ENCODE measurements at places on chromosomes 1 and 21.

DNA sequence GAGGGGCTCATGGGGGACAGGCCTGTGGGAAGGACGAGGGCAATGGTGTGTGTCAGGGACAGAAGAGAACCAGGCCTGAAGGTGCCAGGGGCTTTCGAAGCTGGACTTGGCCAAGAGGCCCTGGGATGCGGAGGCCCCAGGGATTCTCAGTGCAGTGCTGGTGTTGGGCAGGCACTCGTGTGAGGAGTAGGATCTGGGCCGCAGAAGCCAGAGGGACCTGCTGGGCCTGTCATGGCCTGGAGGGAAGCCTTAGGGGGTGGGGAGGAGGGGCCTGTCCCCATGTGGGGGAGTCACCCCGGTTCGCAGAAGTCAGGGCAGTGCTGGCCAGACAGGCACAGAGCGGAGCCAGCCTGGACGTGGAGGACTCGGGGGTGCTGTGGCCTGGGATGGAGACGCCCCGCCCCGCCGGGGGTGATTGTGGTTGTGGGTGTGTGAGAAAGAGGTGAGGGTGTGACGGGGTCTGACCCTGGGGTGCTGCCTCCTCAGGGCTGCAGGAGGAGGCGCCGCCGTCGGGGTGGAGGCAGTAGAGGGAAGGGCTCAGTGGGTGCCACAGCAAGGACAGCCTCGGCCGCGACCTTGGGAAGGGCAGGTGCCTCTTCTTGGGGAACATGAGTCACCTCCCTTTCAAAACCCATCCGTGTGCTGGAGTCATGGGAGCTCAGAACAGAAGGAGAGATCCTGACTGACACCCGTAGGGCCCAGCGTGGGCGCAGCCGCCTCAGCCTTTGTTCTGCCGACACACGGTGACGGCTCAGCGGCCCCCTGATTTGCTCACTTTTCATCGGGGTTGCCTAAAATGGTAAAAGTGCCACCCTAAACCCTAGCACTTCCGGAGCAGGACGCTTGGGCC, 33.9 kb downstream of the FAAP20 start:
- no peak for DNase-seq

- DNase-seq, result no peak
These were observed 128.5 kb upstream of the GALNT2 start for GRCh38 chr1:229938551-229938950.

GRCh38 chr1:38138498-38139233, 92.1 kb upstream of the POU3F1 start:
- no peak for DNase-seq

DNA sequence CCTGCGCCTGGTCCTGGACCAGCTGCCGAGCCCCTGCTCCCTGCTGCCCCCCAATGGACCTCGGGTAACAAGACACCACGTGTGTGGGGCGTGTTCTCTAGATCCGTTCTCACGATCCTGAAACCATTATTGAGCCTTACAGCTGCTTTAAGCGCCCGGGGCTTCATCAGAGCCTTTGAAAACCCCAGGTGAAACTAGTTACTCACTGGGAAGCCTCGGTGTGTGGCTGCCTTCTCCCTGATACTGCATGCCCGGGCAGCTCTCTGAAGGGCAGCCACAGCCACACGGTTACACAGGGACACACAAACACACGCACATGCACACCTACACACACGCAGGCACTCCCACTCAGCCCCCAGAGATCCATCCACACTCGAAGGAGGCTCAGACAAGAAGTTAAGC, 5.3 kb downstream of the HES2 start:
- DNase-seq, result no peak

- DNase-seq, result no peak
These were observed 136.2 kb downstream of the BRINP2 start for GRCh38 chr1:177306981-177307380.

- no peak for DNase-seq
These were observed 13.2 kb upstream of the CREG1 start for GRCh38 chr1:167566766-167567165.

DNA sequence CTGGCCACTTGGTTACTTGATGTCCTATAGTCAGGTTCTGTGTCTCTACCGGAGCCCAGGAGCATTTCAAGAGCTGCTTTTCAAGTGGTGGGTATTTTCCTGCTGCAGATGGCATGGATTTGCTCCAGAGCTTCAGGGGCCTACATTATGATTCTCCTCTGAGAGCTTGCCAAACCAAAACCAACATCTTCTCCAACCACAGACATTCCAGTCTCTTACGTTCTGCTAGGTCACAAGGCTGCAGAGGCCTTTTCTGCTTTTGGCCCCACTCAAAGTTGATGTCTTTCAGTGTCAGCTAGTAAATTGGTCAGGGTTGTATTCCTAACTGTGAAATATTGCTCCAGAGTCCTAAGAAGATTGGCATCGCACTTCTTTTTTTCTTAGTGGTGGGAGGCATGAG, 14.7 kb upstream of the AQP10 start:
- no peak for DNase-seq

DNA sequence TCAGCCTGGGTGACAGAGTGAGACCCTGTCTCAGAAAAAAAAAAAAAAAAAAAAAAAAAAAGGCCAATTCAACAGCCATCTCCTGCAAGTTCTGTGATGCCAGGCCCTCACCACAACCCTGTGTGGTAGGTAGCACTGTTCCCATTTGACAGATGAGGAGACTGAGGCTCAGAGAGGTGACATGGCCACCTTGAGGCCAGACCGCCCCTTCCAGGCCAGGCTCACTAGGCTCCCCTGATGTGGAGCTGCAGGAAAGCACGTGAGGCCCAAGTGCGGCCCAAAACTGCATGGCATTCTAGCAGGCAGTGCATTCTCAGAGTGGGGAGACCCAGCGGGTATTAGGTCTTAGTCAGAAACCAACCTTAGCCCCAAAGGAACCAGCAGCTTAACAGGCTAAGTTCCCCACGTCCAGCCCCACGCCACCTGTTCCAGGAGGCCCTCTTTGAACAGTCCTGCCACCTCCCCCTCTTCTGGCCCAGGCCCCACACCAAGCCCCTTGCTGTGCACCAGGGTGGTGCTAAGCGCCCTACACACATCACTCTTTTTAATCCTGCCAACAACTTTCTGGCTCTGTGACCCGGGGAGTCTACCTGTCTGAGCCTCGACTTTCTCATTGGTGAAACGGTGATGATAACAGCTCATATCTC, 11.7 kb upstream of the ECE1 start:
- no peak for DNase-seq

DNA sequence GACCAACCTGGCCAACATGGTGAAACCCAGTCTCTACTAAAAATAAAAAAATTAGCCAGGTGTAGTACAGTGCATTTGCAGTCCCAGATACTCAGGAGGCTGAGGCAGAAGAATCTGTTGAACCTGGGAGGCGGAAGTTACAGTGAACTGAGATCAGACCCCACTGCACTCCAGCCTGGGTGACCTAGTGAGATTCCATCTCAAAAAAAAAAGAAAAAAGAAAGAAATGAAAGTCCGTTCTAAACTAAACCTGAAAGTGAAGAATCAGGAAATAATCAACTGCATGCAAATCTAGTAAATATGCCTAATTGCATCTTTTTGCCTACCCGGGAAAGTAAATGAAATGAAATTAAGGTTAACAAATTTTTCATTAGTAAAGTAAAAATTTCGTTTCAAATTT, 99.6 kb downstream of the ZZZ3 start:
- no peak for DNase-seq

GRCh38 chr1:89279011-89279466, 6.4 kb upstream of the GBP5 start:
- DNase-seq, result no peak

GRCh38 chr21:44764319-44765230, 37.0 kb downstream of the UBE2G2 start:
- DNase-seq, result no peak

DNA sequence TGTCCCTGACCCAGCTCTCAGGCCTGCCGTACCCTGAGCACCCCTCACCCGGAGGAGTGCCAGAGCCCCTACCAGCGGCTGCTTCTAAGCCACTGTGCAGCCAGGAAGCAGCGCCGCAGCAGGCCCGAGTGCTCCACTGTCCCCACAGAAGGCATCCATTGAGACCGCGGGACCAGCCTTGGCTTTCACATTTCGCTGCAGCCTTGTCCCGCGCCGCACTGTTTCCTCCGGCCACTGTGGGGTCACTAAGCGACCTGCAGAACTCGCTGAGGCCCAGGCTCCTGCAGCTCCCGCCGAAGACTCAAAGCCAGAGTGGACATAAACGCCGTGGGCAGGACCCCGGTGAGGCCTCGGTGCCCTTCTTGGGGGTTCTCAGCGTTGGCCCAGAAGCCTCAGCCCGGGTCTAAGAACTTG, 3.0 kb downstream of the ALX3 start:
- DNase-seq, result no peak

DNA sequence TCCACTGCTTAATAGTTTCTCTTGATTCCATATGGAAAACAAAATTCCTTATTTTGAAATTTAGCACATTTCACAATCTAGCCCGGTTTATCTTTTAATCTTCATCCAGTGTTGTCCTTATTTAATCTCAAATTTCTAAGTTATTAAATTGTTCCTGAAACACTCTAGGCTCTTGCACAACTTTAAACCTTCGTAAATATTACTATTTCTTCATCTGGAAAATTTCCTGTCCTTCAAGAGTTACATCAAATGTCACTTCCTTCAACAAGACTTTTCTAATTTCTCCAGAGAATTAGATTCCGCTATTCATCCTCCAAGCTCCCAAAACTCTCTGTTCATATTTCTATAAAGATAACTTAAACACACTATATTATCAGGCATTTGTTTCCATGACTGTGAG, 6.5 kb downstream of the FMO5 start:
- DNase-seq, result no peak

DNA sequence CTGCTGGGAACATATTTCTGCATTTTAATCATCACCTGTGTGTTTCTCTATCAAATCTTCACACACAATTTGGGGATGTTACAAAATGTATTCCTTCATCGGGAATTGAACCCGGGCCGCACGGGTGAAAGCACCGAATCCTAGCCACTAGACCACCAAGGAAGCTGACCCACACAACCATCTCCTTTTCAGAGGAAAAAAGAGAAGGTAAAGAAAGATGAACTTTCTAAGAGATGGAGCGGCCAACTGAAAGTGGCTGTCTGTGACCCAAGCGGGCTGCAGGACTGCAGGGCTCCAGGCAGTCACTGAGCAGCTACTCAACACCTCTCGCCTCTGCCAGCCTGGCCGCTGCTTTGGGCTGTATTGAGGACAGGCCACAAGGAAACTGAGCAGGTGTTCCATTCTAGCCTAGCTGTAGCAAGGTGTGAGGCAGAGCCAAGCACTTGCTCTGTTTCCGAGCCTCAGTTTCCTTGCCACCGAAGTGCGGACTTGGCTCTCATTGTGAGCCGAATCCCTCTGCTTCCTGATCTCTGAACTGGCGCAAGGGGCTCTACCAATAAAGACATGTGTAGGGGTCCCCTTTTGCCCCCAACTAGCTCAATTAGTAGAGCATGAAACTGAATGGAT, 156.9 kb upstream of the NBPF11 start:
- DNase-seq, result no peak

GRCh38 chr1:21638531-21639341, 30.4 kb downstream of the RAP1GAP start:
- no peak for DNase-seq

DNA sequence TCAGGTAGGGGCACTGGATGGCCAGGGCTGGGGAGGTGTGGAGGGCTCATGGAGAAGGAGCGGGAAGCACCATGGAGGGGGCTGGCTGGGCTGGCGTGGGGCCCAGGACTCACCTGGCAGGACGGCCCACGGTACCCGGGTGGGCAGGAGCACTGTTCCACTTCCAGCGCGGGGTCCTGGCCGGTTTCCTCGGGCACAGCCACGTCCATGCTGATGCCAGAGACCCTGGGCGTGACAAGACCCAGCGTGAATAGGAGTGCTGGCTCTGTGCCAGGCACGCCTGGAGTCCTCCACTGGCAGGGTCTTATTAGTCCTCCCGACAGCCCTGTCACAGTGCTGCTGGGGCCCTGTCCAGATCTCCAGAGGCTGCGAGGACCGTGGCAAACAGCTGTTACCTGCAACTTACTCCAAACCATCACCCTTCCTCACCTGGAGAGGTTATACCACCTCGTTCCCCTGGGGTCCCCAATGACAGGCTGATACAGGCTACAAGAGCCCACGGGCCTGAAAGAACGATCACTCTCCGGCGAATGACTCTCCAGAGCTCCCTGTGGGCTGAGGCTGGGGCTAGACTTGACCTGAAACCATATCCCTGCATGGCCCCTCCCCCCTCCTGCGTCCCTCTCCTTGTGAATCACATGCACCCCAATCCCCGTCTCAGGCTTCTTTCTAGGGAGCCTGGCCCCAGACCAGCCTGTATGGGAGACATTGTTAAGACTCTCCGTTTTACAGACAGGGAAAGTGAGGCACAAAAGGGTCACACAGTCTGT, 62.1 kb downstream of the HSPG2 start:
- DNase-seq, result no peak

DNA sequence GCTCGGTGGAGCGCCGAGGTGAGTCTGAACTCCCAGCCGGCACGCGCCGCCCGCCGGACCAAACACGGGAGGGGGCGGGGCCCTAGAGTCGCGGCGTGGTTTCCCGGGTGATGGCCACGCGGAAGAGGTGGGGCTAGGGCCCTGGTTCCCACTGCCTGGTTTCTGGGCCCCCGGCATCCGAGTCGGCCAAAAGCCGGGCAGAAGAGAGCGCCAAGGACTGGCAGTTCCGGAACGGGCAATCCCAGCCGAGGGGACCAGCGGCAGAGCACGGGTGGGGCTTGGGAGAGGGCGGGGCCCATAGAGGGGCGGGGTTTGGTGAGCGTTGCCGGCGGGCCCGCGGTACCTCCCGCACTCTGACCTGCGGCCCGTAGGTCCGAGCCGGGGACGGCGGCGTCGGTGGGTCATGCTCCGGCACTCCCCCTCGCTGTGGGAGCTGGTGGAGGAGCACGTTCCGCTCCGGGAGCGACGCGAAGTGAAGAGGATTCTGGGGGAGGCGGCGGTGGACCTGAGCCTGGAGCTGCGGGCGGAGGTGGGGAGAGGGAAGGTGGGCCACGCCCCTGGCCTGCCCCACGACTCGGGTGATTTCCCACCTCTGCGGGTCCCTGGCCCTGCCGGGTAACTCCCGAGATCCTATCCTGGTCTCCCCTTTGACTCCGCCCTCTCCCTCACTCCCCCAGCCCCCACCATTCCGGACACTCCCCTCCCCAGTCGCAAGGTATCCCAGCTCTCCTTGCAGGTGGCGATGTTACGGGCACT, at the start of gene CCDC24:
Gene CCDC24, plus strand, starts transcription at position 124 of the 756 bp plus-strand sequence. Its CDS starts 280 bp downstream, at position 404.
- no peak for DNase-seq

DNA sequence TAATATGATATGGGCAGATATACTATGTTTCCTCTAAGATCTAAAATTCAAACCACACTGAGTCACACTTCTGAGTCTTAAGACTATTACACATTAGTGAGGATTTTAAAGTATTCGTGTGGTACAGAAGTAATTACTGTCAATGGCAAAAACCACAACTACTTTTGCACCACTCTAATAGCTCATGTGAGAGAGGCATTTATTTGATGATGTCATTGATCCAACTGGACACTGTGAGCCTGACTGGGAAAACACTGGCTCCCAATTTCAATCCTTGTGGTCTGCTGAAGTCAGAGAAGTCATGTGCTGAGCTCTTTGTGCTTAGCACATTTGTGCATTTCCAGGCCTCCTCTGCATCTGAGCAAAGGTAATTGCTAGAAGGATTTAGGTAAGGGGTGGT, 377.8 kb downstream of the USH2A start:
- DNase-seq, result no peak

GRCh38 chr1:59136541-59137275, 160.2 kb upstream of the FGGY start:
- DNase-seq, result no peak
